ENCODE measurements at places on chromosomes 4 and X.

DNA sequence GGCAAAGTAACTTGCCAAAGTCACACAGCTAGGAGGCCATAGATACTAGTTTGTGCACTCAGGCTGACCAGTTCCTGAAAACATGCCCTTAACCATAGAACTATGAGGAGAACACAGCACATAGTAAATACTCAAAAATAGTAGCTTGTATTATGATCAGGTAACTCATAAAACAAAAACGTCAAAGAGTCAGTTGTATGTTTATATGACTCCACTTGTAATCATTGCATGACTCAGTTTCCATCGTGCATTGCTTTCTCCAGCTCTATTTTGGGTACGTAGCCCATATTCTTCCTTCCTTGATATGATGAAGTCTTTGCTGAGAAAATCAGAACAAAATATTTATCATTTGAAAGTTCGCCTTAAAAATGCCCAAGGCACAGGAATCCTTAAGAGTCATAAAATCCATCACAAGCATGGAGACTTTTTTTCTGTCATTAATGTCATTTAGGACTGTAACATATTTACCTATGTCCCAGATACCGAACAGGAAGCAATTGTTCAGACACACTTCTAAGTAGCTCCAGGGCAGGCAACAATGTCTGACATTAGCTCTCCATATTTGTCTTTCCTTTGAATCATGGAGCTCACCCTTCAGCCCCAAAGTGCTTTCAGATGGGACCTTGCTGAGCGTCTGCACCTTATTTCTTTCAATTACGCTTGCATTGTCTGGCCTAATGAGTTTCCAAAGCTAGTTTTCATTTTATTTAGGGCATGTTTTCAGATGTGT lies 11.2 kb upstream of the MID1 start:
- DNase-seq = no peak

- DNase-seq = no peak
Observed at GRCh38 chr4:187075514-187075913, 351.9 kb upstream of the FAT1 start.

- no peak for DNase-seq
Observed at GRCh38 chr4:145538596-145538995, 56.9 kb downstream of the SMAD1 start.

GRCh38 chrX:72382202-72382595 lies 76.5 kb upstream of the CITED1 start:
- DNase-seq = no peak

- DNase-seq = no peak
Observed at GRCh38 chr4:4416981-4417380, 30.1 kb downstream of the NSG1 start.

GRCh38 chr4:126180642-126181041 lies 865.9 kb downstream of the FAT4 start:
- DNase-seq = no peak

DNA sequence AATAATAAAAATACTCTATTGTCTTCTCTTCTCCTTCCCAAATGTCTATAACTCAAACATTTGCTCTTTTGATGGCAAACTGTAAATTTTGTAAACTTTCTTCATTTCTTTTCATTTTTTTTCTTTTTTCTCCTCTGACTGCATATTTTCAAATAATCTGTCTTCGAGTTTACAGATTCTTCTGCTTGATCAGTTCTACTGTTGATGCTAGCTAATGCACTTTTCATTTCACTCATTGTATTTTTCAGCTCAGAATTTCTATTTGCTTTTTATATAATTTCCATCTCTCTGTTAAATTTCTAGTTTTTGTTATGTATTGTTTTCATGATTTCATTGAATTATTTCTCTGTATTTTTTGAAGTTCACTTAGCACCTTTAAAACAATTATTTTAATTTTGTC lies 646.8 kb upstream of the INTU start:
- DNase-seq = no peak

- no peak for DNase-seq
Observed at GRCh38 chrX:129694805-129695204, 40.0 kb upstream of the APLN start.
